ENCODE measurements at places on chromosomes 7 and 10. TPM values are rescaled to one million over a fixed set of nuclear protein-coding genes. Genes with fewer than 3 reads are reported as not detected.

DNA sequence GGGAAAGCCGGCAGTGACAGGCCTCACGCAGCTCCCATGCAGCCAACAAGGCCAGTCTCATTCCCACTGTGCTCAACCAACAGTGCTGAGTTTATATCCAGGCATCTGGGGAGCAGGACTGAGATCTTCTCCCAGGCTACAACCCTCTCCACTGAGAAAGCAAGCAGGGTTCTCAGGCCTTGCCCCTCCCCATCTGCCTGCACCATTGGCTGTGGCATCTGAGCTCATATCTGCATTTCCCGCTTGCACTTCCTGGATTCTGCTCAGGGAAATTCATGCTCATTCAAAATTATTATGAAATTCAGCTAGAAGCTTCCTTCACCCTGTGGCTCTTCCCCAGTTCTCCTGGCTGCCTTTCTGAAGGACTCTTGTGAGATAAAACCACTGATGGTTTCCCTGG lies 1029.0 kb downstream of the GRM8 start:
- DNase-seq, result no peak

DNA sequence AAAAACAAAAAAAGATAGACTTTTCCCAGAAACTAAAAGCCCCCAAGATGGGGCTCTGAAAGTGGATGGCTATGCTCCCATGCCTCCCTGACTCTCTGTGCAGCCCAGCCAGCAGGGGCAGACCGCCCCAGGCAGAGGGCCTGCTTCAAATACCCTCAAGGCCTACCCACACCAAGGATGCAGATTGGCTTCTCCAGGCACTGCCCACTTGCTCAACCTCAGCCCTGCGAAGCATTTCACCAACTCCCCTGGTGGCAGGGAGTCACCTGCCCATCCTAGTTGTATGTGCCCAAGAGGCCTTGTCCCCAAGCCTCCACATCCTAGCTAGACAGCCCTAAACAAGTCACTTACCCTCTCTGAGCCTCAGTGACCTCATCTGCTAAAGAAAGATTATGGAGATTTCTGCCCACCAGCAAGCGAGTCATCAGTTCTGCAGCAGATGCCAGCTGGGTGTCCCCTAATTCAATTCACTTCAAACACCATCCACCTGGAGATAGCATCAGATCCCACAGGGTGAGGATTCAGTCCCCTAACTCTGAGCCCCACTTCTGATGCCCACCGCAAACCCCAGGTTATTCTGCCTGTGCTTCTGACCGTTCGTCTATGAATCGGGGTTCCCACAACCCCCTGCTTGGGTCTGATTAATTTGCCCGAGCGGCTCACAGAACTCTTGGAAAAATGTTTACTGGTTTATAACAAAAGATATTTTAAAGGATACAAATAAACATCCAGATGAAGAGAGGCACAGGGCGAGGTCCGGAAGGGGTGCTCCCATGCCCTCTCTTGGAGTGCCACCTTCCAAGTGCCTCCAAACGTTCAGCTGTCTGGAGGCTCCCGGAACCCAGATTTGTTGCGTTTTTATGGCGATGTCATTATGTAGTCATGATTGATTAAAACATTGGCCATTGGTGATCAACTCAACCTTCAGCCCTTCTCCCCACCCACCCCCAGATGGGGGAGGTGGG lies 18.6 kb upstream of the ZMIZ1 start:
- DNase-seq, result no peak

DNA sequence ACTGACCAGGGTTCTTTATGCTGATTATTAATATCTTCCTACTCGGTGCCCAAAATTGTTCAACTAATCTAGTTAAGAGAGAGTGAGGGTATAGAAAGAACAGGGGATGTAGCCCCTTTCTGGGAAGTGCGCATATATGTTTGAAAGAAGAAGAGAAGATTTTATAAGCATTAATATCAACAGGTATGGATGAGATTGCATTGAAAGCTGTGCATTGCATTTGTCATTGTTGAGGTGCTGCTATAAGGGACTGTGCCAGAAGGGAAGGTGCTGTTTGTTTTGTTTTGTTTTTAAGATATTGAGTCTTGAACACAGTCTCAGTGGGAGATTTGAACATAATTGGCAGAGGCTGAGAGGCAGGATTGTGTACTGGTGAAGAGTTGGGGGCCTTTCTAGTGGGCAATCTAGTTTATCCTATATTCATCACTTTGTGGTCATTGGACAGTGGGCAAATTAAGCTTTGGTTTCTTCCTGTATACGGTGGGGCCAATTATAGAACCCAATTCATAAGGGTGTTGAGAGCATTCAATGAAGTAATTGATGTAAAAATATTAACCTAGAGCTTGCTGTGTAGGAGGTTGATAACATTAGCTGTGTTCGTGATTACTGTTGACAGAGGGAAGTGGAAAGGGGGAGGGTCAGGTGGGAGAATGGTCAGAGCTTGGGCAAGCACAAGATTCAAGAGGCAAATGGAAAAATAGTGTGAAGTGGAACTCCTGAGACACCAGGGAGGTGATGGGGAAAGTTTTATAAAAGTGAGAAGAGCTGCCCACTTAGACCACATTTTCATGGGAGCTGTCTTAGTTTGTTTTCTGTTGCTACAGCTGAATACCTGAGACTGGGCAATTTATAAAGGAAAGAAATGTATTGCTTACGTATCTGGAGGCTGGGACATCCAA lies 19.9 kb upstream of the PCGF5 start:
- no peak for DNase-seq

GRCh38 chr10:90604636-90605035 lies 253.2 kb downstream of the HTR7 start:
- no peak for DNase-seq

DNA sequence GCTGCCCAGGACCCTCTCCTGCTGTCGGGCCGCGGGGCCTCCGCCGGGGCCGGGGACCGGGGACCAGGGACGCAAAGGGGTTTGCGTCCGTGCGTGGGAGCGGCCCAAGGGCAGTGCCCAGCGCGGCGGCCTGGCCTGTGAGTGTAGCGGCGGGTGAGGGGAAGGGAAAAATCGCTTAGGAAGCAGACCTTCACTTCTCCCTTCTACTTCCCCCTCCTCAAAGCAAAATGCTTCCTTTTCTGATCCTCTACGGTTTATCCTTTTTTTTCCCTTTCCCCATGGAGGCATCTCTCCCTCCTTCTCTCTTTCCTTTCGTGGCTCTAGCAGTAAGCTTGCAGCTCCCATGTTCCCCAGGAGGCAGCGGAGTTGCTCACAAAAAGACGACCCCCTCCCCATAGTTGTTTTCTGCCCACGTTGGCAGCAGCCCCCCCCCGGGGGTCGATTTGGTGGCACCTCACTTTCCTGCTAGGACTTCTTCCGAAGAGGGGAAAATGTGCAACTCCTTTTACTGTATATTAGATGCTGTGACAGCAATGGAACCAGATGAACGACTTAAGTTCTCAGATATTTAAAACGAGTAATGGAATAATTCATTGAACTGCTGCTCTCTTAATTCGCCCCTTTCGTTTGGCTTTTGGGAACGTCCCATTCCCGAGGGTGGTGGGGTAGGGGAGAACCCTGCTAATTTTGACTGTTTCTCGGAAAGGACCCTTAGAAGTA lies 724 bp downstream of the CAPZA2 start:
- peak; percentile 10 for DNase-seq

DNA sequence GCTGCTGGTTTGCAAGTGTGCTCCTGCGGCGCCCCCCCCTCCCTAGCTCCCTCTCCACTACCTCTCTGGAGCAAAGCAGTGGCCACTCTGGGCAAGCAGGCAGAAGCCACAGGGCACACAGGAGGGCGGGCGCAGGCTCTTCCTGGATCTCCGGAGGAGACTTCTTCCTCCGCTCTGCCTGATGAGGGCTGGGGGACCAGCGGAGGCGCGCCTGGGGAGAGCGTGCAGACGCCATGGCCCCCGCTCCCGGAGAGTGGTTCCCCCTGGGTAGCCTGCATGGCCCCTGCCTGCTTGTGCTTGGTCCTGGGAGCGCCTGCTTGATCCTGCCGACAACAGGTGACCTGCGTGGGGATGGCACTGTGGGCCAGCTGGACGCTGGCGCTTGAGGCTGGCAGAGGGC lies 29.0 kb downstream of the ANKMY2 start:
- no peak for DNase-seq

DNA sequence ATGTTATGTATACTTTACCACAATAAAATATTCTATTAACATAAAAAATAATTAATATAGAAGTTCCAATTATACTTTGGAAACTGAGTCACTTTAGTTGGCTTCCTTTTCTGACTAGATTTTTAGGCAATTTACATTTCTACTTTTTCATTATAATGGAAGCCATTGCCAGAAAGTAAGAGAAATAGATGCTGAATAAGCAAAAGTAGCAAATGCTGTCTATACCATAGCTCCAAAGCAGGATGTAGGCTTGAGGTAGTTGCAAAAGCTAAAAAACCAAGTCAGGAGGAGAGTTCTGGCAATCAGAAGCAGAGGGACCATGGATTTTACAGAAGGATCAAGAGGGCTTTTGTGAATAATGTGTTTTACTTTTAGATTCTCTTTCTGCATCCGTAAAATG lies 262.4 kb upstream of the TMEM229A start:
- DNase-seq, result no peak

DNA sequence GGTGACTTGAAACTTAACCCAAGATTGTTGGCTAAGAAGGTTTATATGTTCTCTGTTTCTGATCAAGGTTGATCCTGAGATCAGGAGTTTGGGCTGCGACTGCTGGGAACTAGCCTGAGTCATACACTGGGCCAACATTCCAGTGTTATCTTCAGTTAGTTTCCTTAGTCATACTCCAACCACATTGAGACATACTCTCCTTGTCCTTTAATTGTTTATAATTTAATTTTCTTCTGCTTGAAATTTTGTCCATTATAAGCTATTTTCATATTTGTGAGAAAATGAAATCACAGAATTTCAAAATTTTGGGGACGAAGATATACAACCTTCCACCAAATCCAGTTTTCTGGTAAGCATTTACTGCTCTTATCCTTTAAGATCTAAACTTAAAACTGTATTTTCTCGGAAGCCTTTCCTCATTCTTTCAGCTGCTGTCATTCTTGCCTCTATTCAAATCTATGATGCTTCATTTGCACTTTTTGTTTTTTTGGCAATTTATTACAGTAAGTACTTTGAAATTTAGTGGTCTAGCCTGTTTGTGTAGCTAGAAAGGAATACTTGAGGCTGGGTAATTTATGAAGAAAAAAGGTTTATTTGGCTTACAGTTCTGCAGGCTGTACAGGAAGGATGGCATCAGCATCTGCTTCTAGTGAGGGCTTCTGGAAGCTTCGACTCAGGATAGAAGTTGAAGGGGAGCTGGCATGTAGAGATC lies 63.4 kb upstream of the POT1 start:
- DNase-seq, result no peak

DNA sequence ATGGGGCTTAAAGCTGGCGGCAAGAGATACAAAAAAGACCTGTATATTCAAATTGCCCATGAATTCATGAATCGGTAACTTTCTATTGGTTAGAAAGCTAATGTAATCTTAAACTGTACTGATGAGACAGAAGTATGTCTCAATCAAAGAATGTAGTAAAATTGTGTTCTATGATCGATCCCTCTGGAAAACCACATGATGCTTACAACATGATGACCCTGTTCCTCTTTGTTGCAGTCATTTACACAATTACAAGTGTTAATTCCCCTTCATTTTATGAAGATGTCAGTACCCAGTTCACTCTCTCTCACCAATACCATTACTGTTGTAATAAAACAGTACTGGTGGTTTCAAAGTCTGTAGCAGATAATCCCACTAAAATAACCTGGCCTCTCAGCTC lies 10.1 kb downstream of the KIF5B start:
- DNase-seq, result no peak

DNA sequence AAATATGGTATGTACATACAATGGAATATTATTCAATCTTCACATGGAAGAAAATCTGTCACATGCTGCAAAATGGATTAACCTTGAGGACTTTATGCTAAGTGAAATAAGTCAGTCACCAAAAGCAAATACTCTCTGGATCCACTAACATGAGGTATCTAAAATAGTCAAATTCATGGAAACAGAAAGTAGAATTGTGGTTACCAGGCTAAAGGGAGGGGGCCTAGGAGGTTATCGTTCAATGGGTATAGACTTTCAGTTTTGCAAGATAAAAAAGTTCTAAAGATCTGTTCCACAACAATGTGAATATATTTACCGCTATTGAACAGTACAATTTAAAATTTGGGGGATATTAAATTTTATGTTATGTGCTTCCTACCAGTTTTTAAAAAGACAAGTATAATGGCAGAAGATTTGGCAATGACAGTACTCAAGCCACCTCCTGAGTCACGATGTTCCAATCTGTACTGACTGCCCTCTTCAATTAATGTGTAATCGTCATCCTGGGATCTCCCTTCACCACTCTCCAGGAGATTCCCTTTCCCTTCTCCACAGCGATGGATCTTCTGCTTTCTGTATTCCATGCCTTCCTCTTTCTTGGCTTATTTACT lies 32.3 kb upstream of the IL6 start:
- DNase-seq, result no peak

DNA sequence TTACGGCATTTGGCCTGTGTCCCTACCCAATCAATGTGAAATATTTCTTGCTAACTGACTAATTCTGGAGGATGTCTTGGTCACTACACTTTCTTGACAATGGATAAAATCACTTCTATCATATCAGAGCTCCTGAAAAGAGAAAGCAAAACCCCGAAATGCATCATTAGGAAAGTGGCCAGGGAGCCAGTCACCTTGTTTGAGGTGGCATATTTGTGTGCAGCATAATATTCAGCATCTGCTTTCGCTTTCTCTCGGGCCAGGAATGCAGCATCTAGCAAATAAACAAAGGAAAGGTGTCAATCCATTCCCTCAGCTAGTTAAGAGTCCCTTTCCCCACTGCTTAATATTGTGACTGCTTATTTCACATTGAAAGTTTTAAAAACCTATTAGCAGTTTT lies 31.2 kb downstream of the ERLIN1 start:
- DNase-seq, result no peak

- no peak for DNase-seq
Observed at GRCh38 chr7:3009086-3009485, 34.6 kb downstream of the CARD11 start.

DNA sequence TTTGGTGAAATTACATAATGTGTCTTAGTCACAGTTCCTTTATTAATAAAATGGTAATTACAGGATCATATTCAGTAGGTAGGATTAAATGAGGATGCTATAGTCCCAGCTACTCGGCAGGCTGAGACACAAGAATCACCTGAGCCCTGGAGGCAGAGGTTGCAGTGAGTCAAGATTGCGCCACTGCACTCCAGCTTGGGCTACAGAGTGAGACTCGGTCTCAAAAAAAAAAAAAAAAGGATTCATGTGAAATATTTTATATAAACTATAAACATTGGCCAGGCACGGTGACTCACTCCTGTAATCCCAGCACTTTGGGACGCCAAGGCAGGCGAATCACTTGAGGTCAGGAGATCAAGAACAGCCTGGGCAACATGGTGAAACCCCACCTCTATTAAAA lies 197.9 kb downstream of the IMMP2L start:
- no peak for DNase-seq

Gene CALHM3
- total RNA-seq, result 1.3 TPM

Gene JAKMIP3
- 0.17 TPM for total RNA-seq

Gene OPN4
- total RNA-seq, result not detected

Gene RBP3
- not detected for total RNA-seq

Gene SPDYE6
- total RNA-seq, result not detected

Gene ADAM12
- 1.8 TPM for total RNA-seq

Gene SLC39A12
- not detected for total RNA-seq

Gene CALML5
- not detected for total RNA-seq

All from progenitor cell of endocrine pancreas (in vitro differentiated cells).